ENCODE measurements at places on chromosomes 1 and 21. TPM values are rescaled to one million over a fixed set of nuclear protein-coding genes. Genes with fewer than 3 reads are reported as not detected.

GRCh38 chr1:201850053-201850397 is 21.1 kb downstream of the IPO9 start:
- DNase-seq, result no peak
- H3K36me3 ChIP-seq, result peaks cover 86% of the 10 kb centered on the region
- no peaks in the 10 kb centered on the region for H3K4me1 ChIP-seq
- H3K4me3 ChIP-seq, result no peak overlapping the region
- H3K27ac ChIP-seq, result no peak overlapping the region

The MYOCOS gene
- not detected for total RNA-seq

- H3K36me3 ChIP-seq, result no peaks in the 10 kb centered on the region
- no peaks in the 10 kb centered on the region for H3K27me3 ChIP-seq
- no peak for DNase-seq
Measured at GRCh38 chr1:79235301-79236002, 228.9 kb upstream of the ADGRL4 start.

GRCh38 chr1:182389619-182390047 is 2.0 kb downstream of the GLUL start:
- peak overlapping the region; percentile 64 for H3K4me3 ChIP-seq
- H3K27me3 ChIP-seq, result no peaks in the 10 kb centered on the region
- H3K36me3 ChIP-seq, result peaks cover 27% of the 10 kb centered on the region
- no peak for DNase-seq
- H3K4me1 ChIP-seq, result peaks cover 2% of the 10 kb centered on the region

DNA sequence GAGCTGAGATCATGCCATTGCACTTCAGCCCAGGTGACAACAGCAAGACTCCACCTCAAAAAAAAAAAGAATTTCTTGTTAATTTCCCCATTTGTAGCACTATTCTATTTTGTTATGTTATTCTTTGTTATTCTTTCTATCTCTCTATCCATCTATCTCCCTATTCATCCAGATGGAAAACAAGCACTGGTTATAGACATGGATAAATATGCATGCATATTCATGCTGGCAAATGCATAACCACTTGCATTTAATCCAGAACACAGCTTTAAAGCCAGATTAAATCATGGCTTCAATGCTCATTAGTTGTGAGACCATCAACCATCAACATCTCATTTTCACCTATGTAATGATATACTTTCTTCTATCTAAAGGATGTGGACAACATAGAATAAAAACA is 21.5 kb upstream of the KLHL20 start:
- DNase-seq, result no peak
- no peak overlapping the region for H3K27ac ChIP-seq
- H3K36me3 ChIP-seq, result no peaks in the 10 kb centered on the region
- no peak overlapping the region for H3K4me3 ChIP-seq
- H3K27me3 ChIP-seq, result peaks cover 11% of the 10 kb centered on the region

GRCh38 chr1:34747638-34747941 is 7.3 kb upstream of the GJB5 start:
- H3K36me3 ChIP-seq, result no peaks in the 10 kb centered on the region
- H3K4me1 ChIP-seq, result peaks cover 3% of the 10 kb centered on the region
- no peak overlapping the region for H3K4me3 ChIP-seq
- DNase-seq, result no peak
- no peak overlapping the region for H3K27ac ChIP-seq
- peaks cover 23% of the 10 kb centered on the region for H3K27me3 ChIP-seq
